ENCODE measurements at places on chromosomes 1 and 21.

GRCh38 chr1:237877631-237878030 is 13.1 kb downstream of the ZP4 start:
- DNase-seq: no peak

GRCh38 chr1:58312971-58313563 is 233.5 kb downstream of the OMA1 start:
- DNase-seq: no peak

DNA sequence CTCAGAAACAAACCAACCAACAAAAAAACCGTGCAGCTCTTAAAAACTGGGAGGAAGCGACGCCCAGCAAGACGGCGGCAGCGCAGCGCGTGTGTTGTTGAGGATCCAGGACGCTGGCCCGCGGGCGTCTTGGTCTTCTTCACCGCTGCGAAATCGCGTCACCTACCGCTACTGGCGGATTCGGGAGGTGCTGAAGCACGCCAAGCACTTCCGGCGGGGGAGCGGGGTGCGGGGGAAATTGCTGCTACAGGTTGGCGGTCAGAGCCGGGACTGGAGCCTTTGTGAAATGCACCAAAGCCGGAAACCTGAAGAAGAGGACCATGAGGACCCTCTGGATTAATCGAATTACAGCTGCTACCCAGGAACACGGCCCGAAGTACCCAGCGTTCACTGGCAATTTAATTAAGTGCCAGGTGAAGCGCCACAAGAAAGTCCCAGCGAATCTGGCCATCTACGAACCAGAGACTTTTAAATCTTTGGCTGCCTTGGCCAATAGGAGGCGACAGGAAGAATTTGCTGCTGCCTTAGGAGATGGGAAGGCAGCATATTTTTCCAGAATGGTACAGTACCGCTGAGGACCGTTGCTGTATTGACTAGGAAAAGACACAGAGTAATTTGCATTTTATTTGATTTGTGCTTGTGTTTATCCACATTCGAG is 11.9 kb upstream of the RIPPLY3 start:
- no peak for DNase-seq

DNA sequence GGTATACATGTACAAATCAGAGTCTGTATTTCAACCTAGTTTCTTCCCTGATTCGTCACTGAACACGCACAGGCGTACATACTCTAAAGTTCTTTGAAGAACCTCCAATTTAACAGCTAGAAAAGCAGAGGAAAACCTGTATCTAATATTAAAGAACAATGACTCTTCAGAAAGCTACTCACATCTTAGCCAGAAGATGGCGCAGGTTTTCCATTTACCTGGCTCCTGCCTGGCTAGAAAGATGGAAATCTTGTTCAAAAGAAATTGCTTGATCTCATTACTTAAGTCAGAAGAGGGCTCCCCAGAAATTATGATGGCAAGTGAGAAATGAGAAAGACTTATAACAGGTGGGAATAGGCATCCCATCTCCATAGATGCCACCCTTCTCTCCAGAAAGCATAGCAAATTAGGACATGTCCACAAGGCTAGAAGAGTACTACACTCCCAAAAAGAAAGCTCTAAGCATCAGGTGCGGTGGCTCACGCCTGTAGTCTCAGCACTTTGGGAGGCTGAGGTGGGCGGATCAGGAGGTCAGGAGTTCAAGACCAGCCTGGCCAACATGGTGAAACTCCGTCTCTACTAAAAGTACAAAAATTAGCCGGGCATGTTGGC is 19.0 kb upstream of the L1TD1 start:
- DNase-seq: no peak

GRCh38 chr1:1826356-1827088 is 48.3 kb upstream of the NADK start:
- no peak for DNase-seq

DNA sequence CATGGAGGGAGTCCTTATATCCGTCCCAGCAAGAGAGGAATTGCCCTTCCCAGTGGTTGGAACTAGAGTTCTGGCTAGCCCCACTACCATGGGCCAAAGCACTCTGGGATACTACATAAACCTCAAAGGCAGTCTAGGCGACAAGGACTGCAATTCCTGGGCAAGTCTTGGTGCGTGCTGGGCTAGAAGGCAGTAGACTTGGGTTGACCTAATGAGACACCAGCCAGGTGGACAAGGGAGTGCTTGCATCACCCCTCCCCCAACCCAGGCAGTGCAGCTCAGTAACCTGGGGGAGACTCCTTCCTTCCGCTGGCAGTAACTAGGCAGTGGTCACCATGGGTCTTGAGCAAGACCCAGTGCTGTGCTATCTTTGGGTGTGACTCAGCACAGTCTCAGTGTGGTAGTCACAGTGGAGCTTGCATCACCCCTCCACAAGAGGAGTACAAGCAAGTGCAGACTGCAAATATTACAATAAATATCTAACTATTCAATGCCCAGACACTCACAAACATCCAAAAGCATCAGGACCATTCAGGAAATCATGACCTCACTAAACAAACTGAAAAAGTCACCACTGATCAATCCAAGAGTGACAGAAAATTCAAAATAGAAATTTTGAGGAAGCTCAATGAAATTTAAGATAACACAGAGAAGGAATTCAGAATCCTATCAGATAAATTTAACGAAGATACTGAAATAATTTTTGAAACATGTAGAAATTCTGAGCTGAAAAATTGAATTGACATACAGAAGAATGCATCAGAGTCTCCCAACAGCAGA is 84.7 kb upstream of the LYPLAL1 start:
- no peak for DNase-seq

GRCh38 chr1:164725401-164725800 is 166.4 kb downstream of the PBX1 start:
- no peak for DNase-seq

- DNase-seq: no peak
Measured at GRCh38 chr21:45264912-45265515, 22.7 kb downstream of the POFUT2 start.

- DNase-seq: no peak
Measured at GRCh38 chr1:244439391-244440032, 12.2 kb downstream of the ADSS2 start.

- DNase-seq: no peak
Measured at GRCh38 chr1:1014799-1015681, 1.7 kb downstream of the ISG15 start.

DNA sequence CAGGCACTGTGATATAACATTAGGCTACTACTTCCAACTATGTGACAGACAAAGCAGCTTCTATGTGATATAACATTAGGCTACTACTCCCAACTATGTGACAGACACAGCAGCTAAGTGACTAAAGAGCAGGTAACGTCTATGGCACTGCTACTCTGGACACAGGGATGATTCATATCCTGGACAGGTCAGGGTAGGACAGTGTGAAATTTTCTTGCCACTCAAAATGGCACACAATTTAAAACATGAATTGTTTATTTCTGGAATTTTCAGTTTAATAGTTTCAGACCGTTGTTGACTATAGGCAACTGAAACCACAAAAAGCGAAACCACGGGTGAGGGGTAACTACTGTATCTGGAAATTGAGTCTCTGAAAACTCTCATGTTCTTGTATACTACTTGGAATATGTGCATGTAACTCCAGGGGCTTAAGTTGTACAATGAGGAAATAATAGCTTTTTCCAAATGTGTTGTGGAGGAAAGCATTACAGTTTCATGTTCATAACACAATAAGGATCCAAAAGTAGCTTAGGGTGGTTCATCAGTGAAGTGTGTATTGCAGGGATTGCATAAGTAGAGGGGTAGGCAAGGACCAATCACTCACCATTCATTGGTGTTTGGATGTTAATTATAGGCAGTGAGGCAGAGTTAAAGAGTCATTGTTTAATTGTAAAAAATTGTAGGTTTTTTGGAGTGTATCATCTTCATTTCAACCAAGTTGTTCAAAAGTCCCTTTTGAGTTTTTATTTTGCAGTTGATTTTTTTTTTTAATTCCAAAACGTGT is 5.3 kb downstream of the DTL start:
- no peak for DNase-seq

DNA sequence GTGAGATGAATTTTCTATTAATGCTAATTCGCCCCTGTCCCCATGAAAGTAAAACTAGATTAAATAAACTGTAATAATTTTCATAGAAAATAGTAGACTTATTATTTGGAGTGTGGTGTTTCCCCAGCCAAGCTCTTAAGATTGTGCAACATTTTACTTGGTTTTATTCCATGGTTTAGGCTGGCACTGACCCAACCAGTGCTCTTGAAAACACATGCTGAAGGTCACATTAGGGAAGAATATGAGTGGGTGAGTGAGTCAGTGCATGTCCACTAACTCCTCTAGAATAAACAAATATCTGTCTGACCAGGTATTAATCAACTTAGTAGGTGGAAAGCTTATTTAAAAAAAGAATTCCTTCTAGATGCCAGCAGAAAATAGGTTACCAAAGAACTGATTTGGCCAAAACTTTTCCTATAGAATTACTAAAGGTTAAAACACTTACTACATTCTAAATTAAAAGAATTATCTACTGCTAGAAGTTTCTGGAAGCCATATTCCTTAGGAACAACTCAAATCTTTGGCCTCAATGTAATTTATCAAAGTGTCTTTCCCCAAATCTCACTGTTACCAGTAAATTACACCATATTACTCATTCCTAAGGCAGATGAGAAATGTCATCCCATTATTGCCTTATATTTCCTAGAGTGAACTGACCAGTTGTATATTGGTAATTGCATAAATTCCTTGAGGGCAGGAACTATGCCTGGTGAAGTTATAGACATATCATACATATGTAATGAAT is 89.7 kb upstream of the RGS1 start:
- no peak for DNase-seq

- DNase-seq: no peak
Measured at GRCh38 chr21:43332861-43333297, 94.1 kb downstream of the SIK1 start.

GRCh38 chr1:214717351-214717750 is 114.4 kb downstream of the CENPF start:
- DNase-seq: no peak

- no peak for DNase-seq
Measured at GRCh38 chr1:172885971-172886370, 164.8 kb downstream of the TNFSF18 start.

DNA sequence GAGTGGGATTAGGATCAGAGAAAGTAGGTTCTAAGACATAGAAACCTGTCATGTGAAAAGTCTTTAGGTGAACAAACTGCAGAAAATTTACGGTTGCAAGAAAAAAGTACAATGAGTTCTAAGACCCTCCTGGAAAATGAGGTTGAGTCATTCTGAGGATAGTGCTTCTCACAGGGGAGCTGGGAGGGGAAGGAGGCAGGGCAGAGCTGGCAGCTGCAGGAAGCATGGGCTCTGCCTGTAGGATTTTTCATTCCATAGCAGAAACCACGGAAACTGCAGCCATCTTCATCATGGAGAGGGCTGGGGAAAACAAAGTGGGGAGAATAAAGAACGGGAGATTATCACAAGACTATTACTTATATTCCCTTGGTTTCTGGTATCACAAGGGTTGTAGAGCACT is 25.8 kb upstream of the THEM4 start:
- no peak for DNase-seq

GRCh38 chr1:209414803-209415329 is 168.6 kb upstream of the CAMK1G start:
- DNase-seq: no peak

GRCh38 chr21:46063734-46064680 is 33.9 kb upstream of the COL6A2 start:
- no peak for DNase-seq

DNA sequence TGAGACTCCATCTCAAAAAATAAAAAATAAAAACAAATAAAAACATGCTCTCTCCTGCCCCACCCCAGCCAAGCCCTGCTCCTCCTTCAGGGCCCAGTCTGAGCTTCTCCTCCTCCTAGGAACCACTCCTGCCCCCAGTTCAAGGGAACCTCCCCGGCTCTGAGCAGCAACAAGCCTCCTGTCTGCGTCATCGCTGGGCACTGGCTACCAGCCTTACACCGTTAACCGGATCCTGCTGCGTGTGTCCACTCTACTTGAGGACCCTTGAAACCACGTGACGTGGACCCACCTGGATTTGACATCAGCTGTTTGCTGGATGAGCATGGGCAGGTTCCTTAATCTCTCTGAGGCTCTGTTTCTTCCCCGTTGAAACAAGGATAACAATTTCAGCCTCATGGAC is 1.6 kb upstream of the TAS1R2 start:
- DNase-seq: no peak

- no peak for DNase-seq
Measured at GRCh38 chr1:16068356-16069270, 4.8 kb downstream of the FAM131C start.

GRCh38 chr1:110321846-110322245 is 17.3 kb upstream of the RBM15 start:
- DNase-seq: no peak

DNA sequence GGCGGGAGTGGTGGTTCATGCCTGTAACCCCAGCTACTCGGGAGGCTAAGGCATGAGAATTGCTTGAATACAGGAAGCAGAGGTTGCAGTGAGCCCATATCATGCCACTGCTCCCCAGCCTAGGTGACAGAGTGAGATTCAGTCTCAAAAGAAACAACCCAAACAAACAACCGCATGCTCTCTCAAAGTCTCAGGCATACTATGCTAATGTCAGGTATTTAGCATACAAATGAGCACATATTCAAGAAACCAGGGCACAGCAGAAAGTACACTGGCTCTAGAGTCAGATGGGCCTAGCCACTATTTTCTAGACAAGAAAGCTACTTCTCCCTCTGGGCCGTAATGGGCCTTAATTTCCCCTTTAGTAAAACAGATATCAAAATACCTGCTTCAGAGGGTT is 55.0 kb downstream of the ELAVL4 start:
- DNase-seq: no peak
